ENCODE measurements at places on chromosomes 2 and 18.

DNA sequence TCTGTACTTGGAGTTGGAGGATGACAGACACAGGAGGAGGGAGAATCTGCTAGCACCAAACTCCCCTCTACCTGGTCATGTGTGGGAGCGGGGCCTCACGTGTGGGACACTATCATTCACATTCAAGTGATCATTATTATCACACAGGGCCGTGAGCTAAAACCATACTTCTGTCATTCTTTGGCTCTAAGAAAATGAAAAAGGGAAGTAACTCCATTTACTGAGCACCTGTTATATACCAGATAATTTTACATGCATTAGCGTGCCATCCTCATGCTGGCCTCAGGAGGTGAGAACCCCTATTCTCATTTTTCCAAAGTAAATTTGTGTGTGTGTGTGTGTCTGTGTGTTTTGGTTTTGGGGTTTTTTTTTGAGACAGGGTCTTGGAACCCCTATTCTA lies 150.1 kb downstream of the GLI2 start:
- no peak for DNase-seq

- DNase-seq, result no peak
Observed at GRCh38 chr2:239606741-239607516, 206.1 kb upstream of the HDAC4 start.

- no peak for DNase-seq
Observed at GRCh38 chr2:160565099-160565845, 71.7 kb upstream of the RBMS1 start.

- no peak for DNase-seq
Observed at GRCh38 chr18:34972765-34973414, 68.3 kb upstream of the MAPRE2 start.

DNA sequence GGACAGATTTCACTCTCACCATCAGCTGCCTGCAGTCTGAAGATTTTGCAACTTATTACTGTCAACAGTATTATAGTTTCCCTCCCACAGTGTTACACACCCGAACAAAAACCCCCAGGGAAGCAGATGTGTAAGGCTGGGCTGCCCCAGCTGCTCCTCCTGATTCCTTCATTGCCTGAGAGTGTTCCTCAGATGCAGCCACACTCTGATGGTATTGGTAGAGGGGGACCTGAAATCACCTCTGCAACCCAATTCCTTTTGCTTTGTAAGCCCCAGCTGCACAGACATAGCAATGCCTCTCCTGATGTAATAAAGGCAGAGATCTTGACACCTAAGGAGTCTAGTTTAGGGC lies 1529.8 kb downstream of the RPIA start:
- no peak for DNase-seq

DNA sequence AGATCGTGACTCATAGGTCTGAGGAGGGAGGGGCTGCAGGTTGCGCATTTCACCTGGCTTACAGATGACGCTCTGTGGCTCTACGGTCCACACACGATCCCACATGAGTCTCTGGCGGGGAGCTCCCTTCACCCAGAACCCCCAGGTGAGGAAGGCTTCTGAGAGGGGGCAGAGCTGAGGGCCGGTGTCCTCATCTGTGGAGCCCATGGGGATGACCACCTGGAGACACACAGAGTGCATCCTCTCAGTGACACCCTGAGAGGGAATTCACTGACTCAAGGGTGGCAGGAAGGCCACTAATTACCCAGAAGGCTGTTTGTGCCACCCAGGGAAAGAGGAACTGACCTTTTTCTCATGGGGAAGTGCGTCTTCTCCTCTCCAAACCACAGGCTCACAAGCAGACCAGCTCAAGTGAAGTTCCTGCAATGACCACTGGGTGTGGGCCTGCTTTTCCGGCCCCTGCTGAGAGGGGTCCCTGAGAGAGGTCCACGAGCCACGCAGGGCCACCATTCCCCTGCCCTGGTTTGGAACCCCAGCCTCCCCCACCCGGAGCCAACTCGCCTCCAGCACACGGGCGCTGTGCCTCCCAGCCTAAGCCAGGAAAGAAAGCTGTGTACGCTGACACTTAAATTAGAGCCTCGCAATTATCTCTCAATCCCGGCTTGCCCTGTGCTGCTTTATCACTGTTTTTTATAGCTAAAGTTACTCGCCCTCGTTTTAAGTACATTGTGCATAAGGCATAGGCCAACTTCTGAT lies 114.1 kb downstream of the BCL11A start:
- DNase-seq, result no peak

All from NCI-H510A treated with DMSO at 0.1 percent for 48 hours (cell line).